ENCODE measurements at places on chromosomes 3 and 15.

DNA sequence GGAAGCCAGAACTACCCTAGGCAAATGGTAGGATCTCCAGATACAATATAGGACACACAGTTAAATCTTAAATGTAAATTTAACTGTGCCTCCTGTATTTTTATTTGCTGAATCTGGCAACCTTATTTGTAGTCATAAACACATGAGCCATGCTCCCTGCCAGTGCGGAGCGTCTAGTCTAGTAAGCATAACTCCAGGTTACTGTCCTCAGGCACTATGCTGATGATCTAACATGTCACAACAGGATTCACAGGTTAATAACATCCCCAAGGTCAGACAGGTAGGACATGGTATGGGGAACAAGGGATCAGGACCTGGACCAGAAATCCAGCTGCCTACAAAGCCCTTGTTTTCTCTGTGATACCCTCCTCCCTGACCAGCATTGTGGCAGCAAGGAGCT is 305.1 kb downstream of the CACNA2D3 start:
- no peaks in the 10 kb centered on the region for H3K36me3 ChIP-seq
- no peak overlapping the region for H3K4me3 ChIP-seq
- H3K27me3 ChIP-seq = no peaks in the 10 kb centered on the region
- H3K4me1 ChIP-seq = no peaks in the 10 kb centered on the region

- H3K4me3 ChIP-seq = no peak overlapping the region
- H3K36me3 ChIP-seq = no peaks in the 10 kb centered on the region
- DNase-seq = no peak
- peaks cover 32% of the 10 kb centered on the region for H3K4me1 ChIP-seq
- no peaks in the 10 kb centered on the region for H3K27me3 ChIP-seq
- H3K27ac ChIP-seq = peak overlapping the region; percentile 64
Measured at GRCh38 chr15:84905016-84905916, 20.8 kb downstream of the SLC28A1 start.

- no peaks in the 10 kb centered on the region for H3K4me1 ChIP-seq
- H3K27me3 ChIP-seq = no peaks in the 10 kb centered on the region
- DNase-seq = no peak
- no peak overlapping the region for H3K4me3 ChIP-seq
- H3K27ac ChIP-seq = no peak overlapping the region
- no peaks in the 10 kb centered on the region for H3K36me3 ChIP-seq
Measured at GRCh38 chr3:125611908-125612307, 16.6 kb upstream of the OSBPL11 start.

DNA sequence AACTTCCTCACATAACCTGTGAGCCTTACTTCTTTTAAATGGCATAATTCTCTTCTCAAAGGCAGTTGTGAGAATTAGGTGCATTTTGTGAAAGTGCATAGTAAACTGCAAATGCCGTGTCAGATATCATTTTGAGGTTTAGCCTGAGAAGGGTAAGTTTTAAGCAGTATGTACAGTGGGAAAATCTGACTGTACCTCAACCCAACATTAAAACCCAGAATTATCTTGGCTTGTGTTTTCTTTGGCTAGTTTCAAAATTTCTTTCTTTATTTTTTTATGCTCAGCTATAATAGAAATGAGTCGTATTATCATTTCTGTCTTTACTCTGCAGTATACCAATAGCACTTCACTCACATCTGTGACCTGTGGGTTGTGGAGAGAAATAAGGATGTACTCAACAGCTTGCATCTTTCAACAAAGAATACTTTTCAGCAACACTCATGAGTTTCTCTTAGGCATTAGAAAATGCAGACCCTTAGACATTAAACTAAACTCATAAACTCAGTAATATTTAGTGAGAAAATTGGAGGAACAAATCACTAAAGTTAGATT is 65.7 kb downstream of the RASA2 start:
- H3K36me3 ChIP-seq = no peaks in the 10 kb centered on the region
- H3K4me1 ChIP-seq = no peaks in the 10 kb centered on the region
- H3K4me3 ChIP-seq = no peak overlapping the region
- H3K27me3 ChIP-seq = no peaks in the 10 kb centered on the region
- H3K27ac ChIP-seq = no peak overlapping the region

All from right atrium auricular region (tissue), 2 donors.